ENCODE measurements at places on chromosomes 1 and 21.

DNA sequence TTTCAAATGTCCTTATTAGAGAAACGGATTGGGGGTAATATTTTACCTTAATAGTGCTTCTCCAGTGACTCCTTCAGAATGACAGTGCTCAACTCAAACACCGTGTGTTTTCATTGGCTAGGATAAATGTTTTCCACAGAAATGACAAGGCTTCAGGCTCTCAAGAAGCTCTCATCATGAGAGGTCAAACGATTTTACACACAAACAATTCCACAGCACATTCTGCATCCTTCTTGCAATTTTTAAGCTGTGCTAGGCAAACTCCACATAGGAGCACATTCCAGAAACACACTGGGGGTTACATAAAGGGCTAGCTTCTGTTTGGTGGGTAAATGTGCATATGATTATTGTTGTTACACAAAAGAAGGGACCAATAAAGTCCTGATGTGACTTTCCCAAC is 75.5 kb upstream of the IPO9 start:
- no peak for DNase-seq

GRCh38 chr1:222071387-222071786 is 329.5 kb upstream of the DUSP10 start:
- no peak for DNase-seq

GRCh38 chr1:247295274-247295684 is 36.4 kb downstream of the ZNF496 start:
- DNase-seq: no peak

GRCh38 chr1:111370871-111371270 is 56.7 kb downstream of the OVGP1 start:
- no peak for DNase-seq

GRCh38 chr21:29074783-29075182 is 1.3 kb upstream of the CCT8 start:
- DNase-seq: no peak

- DNase-seq: no peak
Measured at GRCh38 chr1:170305777-170306512, 160.2 kb downstream of the NTMT2 start.

GRCh38 chr1:44242746-44243145 is 29.5 kb downstream of the DMAP1 start:
- DNase-seq: no peak

- no peak for DNase-seq
Measured at GRCh38 chr1:232636799-232637198, 6.9 kb upstream of the SIPA1L2 start.

GRCh38 chr1:242432491-242433095 is 91.9 kb downstream of the PLD5 start:
- no peak for DNase-seq

DNA sequence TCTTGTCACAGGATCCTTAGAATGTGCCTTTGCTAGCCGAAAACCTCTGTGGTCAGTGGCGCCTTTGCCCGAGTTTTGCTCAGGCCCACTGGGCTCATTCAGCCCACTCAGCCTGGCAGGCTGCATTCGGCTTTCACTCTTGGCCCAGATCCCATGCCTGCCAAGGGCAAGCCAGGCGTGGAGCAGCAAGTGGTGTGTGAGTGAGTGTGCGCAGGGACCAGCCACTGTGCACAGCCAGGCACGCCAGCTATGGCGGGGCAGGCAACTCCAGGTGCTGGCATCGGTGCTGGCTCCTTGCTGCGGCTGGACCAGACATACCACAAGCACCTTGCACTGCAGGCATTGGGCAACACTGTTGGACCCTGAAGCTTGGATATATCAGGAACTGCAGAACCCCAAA is 1145.1 kb upstream of the NCAM2 start:
- DNase-seq: no peak

GRCh38 chr1:210104103-210104502 is 128.5 kb upstream of the SERTAD4 start:
- DNase-seq: no peak

Data from hypothalamus (tissue), 51 donors.